ENCODE measurements at places on chromosomes 11 and 22.

- DNase-seq = no peak
Observed at GRCh38 chr22:35561796-35562526, 21.3 kb downstream of the RASD2 start.

DNA sequence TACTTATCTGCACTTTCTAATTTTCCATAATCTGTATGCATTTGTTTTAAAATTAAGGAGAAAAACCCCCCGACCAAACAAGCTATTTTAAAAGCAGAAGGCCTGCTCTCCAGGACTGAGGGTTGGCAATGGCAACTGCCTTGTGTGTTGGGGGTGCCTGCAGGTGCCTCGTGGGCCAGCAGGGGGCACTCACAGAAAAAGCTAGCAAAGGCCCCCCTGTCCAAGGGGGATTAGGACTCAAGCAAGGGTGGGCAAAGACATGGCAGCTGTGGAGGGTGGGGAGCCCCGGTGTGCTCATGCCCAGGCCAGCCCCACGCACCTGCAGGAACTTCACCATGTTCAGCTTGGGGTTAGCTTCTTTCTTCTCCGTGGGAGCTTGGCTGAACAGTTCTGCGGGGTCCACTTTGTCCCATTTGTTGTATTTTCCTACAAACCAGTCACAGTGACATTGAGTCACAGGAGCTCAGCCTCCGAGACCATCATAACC lies 10.3 kb downstream of the TOP3B start:
- DNase-seq = peak; percentile 39

DNA sequence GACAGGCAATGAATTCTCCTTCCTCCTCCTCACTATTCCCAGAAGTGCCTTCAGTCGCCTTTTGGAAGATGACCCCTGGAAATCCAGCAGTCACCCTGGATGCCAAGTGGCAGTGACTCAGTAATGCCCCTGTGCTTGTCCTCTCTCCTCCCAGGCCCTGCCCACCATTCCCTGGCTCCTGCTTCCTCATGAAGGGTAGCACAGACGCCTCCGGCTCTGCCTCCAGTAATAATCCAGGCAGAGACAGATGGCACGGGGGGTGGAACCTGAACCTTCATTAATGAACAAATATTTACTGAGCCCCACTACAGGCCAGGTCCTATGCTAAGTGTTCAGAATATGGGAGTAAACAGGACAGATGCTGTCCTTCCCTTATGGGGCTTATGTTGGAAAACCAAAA lies 23.2 kb downstream of the SYT13 start:
- DNase-seq = no peak

DNA sequence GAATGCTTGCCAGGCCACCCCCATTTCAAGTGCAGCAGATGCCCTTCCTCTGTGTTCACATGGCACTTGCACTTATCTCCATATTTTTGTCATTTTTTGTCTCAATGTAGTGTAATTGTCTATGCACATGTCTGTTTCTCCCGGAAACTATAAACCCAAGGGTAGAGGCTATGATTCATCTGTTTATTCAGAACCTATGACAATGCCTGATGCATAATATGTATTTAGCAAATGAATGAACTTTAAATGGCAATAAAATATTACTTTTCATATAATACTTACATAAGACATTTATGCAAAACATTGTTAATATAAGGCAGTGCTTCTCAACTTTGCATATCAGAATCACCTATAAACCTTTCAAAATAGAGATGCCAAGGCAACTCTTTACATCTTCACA lies 6.7 kb downstream of the PAK1 start:
- no peak for DNase-seq

DNA sequence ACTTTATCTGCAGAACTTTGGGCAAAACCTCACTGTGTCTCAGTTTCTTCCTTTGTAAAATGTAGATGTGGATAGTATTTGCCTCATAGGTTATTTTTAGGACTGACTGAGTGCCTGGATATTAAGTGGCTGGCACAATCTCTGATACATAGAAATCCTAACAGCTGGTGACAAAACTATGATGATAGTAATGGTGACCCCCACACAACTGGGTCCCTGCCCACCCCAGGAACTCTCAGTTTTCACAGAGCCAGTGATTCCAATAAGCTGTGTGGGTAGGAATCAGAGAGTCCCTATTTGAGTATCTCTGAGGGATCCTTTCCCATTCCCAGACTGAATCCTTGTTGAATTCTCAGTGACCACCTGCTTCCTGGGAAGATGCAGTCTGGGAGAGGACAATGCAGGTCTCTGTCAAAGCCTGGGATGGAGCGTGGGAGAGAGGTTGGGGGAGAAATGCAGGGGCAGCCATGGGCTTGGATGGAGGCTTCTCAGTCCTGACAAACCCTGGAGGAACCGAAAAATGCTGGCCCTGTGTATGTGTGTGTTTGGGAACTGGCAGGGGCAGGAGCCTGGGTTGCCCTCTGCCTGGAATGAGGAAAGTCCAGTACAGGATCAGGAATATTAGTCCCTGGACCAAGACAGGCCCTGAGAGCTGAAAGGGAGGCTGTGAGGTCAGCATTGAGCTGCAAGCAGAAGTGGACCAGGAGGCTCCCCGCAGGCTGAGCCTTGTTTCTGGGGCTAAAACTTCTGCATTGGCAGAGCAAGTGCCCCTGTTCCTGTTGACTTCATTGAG lies 6.1 kb upstream of the P2RY6 start:
- DNase-seq = no peak

DNA sequence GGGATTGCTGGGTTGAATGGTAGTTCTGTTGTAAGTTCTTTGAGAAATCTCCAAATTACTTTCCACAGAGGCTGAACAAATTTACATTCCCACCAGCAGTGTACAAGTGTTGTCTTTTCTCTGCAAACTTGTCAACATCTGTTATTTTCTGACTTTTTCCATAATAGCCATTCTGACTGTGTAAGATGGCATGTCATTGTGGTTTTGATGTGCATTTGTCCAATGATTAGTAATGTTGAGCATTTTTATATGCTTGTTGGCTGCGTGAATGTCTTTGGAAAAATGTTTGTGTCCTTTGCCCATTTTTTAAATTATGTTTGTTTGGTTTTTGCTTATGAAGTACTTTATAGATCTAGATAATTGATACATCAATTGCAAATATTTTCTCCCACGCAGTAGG lies 1025.0 kb downstream of the JRKL start:
- DNase-seq = no peak

GRCh38 chr11:110028921-110029320 lies 64.3 kb upstream of the ZC3H12C start:
- no peak for DNase-seq

GRCh38 chr11:118872403-118872821 lies 11.3 kb upstream of the CXCR5 start:
- DNase-seq = no peak

- no peak for DNase-seq
Observed at GRCh38 chr11:116132273-116132978, 628.2 kb upstream of the CADM1 start.

GRCh38 chr22:50507421-50507990 lies at the start of gene LMF2:
TSS of gene LMF2 (minus strand) at chr22:50507702. CDS start at chr22:50507675, 27 bp downstream.
- peak; percentile 82 for DNase-seq

GRCh38 chr11:48002561-48002960 lies 22.2 kb downstream of the PTPRJ start:
- no peak for DNase-seq

GRCh38 chr11:30109774-30110173 lies 92.9 kb upstream of the KCNA4 start:
- no peak for DNase-seq
